A549 (cell line): ENCODE measurements at places on chromosomes 12 and 14.

DNA sequence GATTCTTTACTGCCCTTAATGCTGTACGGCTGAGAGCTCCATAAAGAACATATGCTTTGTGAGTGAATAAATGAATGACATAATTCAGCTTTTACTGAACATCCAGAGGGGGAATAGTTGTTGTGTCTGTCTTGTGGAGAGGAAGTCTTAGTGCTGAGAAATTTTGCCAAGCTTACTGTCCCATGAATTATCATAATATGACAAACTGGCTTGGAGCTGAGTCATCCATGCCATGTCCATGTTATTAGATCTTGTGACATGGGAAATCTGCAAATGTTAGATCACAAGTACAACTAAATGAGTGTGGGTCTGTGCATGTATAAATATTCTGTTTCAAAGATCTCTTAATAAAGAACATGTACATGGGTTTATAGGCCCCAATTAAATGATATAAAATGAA is 350.4 kb downstream of the BMP4 start:
- no peak for DNase-seq

- no peak for DNase-seq
These were observed 37.0 kb upstream of the PNMA1 start for GRCh38 chr14:73751157-73751691.

GRCh38 chr12:64526859-64527258 is 74.9 kb downstream of the TBK1 start:
- no peak for DNase-seq

- no peak for DNase-seq
These were observed 35.3 kb upstream of the TMTC1 start for GRCh38 chr12:29818916-29819623.

- no peak for DNase-seq
These were observed 53.5 kb downstream of the ARMH4 start for GRCh38 chr14:58098507-58098906.

DNA sequence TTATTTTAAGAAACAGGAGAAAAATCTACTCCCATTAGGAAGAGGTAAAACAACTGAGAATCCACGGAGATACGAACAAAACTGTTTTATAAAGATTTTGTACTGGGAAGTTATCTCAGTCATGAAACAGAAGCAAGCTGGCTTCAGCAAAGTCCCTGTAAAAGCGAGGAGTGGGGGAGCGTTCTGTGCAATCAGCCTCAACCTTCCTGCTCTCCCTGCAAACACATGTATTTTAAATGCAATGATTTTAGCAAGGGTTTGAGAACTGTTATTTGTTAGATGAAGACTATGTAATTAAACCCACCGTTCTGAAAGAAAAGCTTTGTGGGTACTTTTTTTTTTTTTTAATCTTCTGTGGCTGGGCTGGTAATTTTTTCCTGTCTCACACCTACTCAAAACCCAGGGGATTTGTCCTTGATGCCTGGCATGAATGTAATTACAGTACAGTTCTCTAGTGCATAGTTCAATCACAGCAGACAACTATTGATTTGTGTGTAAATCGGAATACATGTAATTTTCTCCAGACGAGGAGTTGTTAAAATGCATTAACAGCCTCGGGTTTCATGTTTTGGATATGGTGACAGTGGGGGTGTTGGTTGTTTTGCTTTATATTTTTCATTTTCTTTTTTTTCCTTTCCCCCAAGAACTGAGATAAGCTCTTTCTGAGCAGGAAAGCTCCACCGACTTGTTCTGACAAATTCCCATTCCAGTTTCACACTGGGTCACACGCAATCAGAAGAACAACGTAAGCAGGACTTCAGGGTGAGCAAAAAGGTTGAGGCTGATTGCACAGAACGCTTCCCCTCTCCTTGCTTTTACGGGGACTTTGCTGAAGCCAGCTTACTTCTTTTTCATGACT is 153.6 kb downstream of the PHLDA1 start:
- no peak for DNase-seq

GRCh38 chr12:4134448-4135263 is 138.9 kb upstream of the CCND2 start:
- DNase-seq = no peak

DNA sequence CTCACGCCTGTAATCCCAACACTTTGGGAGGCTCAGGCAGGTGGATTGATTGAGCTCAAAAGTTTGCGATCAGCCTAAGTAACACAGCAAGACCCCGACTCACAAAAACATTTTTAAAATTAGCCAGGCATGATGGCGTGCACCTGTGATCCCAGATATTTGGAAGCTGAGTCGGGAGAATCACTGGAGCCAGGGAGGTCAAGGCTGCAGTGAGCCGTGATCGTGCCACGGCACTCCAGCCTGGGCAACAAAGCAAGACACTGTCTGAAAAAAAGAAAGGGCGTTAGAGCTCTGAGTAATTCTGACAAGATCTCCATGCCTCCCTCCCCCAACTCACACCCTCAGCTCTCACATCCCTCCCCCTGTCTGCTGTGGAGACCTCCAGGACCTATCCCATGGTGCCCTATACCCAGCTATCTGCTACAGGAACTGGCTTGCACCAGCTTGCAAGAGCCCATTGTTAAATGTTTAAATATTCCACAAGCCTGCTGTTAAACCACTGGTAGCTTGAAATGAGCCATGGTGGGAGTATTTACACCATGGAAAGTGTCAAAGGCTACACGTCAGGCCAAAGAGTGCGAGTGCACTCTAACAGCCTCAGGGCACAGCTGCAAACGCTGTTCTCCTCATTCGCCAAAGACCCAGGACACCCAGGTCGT is 35.1 kb upstream of the PPP2R5C start:
- DNase-seq = no peak

GRCh38 chr12:103573185-103573584 is 13.9 kb upstream of the STAB2 start:
- DNase-seq = no peak

- no peak for DNase-seq
These were observed 39.4 kb upstream of the FBRSL1 start for GRCh38 chr12:132450418-132451171.

DNA sequence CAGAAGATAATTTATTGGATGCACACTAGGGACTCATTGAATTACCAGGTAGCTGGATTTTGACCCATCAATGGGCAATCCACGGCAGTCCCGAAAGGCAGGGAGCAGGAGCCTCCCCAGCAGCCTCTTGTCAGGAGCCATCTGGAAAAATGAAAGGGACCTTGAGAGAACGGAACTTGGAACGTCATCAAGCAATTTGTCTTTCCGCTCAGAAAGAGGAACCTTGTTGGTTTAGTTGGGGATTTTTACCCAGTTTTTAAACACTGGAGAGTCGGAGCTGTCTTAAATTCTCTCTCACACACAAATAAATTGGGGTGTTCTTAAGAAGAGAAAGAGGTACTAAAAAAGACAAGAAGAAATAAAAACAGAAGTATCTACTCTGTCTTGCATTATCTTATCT is 1351.7 kb upstream of the TMEM132C start:
- no peak for DNase-seq

DNA sequence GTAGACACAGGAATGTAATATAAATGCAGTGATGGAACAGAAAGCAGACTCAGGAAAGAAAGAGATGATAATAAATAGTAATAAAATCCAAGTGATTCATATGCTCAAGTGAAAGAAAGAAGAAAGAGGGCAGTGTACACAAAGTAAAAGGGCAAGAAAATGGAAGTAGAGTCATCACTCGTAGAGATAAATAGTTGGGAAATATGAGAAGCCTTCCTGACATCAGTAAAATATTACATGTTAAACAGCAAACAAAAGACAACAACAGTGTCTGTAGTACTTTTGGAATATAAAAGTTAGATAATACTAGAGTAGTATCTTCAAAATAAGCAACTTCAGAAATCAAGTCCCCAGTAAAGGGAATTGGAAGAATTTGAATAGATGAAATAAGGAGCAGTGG is 412.3 kb downstream of the RAD51B start:
- DNase-seq = no peak

DNA sequence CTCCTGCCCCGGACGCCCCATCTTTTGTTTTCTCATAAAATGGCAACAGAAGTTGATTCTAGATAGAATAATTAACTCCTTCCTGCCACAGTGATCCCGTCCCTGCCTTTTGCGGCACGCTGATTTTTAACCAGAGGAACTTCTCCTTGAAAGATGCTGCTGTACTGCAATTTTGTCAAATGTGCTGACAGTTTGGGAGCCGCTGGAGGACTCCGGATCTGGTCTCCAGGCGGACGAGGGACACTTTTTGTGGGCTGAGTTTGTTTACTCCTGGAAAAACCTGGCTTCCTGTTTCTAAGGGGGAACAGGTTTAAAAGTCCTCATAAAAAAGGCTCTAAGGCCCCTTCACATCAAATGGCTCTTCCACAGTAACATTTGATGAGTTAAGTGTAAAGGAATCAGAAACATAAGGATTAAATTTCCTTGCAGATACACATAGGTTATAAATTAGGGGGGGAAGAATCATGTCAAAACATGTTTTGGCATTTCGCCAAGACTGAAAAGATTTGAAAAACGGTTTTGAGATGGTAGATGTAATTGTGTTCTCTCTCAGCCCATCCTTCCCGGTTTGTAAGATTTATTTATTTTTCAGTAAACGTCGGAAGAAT is 15.5 kb downstream of the FZD10 start:
- no peak for DNase-seq

- no peak for DNase-seq
These were observed 8.4 kb upstream of the SYCP3 start for GRCh38 chr12:101747697-101748096.

DNA sequence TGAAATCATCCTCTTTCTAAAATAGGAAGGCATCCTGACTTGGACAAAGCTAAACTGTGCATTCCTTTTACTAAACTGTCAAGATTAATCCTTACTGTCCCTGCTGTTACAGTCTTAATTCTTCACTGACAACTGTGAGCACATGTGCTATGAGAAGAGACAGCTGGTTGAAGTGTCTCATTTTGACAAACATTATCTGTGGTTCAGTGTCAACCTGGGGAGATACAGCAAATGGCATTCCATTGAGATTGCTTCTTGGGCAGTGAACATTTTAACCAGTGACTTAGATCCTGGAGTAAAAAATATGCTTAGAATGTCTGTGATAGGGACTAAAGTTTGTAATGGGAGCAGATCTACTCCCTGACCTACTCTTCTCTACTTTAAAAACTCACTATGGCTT is 552.6 kb upstream of the ATP2B1 start:
- no peak for DNase-seq

DNA sequence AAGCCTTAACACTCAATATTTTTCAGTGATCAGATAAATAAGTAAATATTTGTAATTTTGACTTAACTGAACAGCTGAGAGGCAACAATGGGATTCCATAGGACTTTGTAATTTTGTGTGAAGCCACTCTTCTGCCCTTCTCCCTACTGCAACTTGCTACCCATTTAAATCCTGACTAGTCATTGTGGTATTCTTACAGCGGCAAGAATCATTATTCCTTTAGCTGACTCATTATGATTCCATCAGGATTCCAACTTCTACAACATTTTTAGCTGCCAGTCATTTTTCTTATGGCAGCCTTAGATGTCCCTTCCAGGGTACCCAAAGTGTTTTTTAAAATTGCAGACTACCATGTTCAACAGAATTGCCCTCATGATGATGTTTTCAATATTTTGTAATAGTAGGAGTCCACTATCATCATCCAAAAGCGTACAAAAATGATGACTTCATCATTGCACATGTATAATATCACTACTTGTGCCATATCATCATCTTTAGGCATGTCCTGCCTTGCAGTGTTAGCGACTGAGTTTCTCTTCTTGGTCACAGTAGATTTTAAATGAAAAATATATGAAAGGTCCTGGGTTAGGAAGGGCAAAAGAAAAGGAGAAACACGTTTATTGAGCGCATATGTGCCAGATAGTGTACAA is 5.1 kb upstream of the MAGOHB start:
- no peak for DNase-seq

DNA sequence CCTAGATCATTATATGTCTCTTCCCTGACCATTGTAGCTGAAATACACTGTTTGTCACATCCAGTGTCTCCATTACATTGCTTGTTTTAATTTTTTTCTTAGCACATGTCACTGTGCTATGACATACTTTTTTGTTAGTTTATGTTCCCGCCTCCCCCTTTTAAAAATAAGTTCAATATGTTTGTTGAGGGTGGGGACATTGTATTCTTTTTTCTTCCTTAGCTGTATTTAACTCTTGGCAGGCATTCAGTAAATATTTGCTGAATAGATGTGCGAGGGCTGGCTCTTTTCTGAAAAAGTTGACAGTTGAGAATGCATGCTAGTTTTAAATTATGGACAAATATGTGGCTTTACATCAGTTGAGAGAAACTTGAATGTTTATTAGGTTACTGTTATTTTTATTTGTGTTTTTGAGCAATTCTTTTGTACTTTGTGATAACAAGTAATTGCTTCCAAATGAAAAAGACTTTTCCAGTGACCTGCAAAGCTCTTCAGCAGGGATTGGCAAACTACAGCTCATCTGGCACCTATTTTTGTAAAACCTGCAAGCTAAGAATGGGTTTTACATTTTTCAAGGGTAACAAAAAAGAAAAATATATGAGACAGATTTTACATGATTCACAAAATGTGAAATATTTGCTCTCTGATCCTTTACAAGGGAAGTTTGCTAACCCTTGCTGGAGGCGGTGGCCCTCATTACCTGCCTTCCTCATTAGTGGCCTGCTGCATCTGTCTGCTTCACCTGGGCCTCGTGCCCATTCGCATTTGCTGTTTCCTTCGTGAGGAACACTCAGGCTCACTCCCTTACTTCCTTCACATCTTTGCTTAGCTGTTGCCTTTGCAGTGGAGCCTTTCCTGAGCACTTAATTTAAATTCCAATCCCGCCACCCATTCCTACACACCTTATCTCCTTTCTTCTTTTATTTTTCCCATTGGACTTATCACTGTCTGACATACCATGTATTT is 229.4 kb downstream of the ERC1 start:
- DNase-seq = peak; percentile 6

DNA sequence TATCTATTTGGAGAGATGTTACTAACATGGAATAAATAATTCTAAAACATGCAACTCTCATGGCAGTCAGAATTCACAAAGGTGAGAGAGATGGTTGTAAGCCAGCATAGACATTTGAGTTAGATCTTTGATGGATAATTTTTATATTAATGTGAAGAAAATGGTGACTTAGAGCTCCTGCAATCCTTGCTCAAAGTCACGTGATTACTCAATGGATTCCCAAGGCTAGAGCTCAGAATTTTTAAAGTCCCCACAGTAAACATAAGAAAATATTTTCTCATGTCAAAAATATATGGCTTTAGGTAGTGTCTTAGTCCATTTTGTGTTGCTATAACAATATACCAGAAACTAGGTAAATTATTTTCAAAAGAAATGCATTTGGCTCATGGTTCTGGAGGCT is 281.5 kb upstream of the PRKD1 start:
- DNase-seq = no peak

- peak; percentile 42 for DNase-seq
These were observed 305.3 kb upstream of the DDHD1 start for GRCh38 chr14:53458368-53458814.
